ENCODE measurements at places on chromosomes 12 and 14.

- DNase-seq, result no peak
These were observed 274.2 kb downstream of the ETNK1 start for GRCh38 chr12:22899184-22899583.

DNA sequence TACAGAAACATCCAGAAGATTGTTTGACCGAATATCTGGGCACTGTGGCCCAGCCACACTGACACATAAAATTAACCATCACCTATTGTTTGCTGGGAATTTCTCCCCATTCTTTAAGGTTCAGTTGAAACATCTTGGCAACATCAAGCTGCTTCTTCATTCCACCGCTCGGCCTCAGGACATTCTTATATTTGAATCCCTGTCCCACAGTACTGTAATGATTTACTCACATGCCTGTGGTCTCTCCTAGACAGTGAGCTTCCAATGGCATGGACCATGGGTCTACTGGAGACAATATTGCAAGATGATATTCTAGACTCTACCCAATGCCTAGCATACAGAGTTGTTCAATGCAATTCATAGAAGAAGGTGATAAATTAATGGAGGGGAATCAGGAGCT is 56.1 kb downstream of the EMP1 start:
- no peak for DNase-seq

GRCh38 chr14:72745546-72745945 is 148.4 kb downstream of the DPF3 start:
- DNase-seq, result peak; percentile 93

DNA sequence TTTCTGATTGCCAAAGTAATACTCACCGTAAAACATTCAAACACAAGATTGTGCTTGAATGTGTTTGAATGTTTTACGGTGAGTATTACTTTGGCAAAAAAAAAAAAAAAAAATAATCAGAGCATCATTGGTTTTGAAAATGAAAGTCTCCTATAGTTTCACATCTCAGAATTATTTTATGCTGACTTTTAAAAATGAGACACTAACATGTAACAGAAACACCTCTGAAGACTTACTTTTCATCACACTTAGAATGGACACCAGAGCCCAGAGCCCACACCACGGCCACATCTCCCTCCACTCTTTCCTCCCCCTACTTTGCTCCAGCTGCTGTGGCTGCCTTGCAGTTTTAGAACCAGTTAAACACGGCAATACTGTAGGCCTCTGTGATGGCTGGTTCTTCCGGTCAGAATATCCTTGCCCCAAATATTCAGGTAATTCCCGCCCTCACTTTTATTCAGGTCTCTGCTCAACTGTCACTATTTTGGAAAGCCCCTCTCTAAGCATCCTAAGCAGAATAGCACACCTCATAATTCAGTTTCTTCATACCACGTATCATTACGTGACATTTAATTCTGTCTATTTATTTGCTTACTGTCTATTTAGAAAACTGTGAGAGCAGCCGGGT is 138.9 kb upstream of the MAX start:
- DNase-seq, result no peak

DNA sequence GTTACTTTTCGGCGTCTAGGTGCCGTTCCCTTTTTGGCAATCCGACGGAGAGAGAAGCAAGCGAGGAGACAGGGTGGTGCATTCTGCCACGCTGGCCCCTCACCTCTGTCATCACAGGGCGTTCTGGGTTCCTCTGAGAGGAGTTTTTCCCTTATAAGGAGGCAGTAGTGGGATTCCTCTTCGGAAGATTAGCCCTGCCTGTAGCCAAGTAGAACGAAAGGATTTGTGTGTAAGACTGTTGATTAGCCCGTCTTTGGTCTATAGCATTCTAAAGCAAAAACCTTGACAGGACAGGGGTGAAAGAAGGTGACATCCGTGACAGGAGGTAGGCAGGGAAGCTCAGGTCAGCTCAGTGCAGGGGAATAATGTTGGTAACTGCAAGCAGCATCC is 9.1 kb upstream of the NEMF start:
- peak; percentile 96 for DNase-seq

DNA sequence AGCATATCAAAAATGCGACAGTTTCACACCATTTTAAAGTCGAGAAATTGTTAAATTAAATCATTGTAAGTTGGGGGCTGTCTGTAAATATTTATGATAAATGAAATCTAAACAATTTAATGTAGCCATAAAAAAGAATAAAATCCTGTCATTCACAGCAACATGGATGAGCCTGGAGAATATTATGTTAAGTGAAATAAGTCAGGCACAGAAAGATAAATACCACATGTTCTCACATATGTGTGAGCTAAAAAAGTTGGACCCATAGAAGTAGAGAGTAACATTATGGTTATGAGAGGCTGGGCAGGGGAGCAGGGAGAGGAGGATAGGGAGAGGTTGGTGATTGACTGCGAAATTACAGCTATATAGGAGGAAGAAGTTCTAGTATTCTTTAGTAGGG is 135.9 kb downstream of the GARIN6 start:
- no peak for DNase-seq

DNA sequence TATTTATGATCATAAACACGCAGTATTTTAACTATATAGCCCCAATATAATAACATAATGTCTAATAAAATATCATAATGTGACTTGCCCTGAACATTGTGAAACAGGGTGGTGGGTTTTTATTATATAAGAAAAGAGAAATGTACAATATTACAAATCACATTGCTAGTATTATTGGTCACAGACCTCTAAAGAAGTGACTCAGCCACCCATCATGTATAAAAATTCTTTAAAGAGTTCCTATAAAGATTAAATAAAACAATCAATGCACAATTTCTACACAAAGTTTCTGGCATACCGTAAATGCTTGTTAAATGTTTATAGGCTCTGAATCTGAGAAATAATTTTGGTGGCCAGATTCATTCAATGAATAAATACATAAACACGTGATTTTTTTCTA is 28.9 kb downstream of the ABCC9 start:
- DNase-seq, result peak; percentile 71

- no peak for DNase-seq
These were observed 86.6 kb upstream of the SLC24A4 start for GRCh38 chr14:92236243-92236900.

DNA sequence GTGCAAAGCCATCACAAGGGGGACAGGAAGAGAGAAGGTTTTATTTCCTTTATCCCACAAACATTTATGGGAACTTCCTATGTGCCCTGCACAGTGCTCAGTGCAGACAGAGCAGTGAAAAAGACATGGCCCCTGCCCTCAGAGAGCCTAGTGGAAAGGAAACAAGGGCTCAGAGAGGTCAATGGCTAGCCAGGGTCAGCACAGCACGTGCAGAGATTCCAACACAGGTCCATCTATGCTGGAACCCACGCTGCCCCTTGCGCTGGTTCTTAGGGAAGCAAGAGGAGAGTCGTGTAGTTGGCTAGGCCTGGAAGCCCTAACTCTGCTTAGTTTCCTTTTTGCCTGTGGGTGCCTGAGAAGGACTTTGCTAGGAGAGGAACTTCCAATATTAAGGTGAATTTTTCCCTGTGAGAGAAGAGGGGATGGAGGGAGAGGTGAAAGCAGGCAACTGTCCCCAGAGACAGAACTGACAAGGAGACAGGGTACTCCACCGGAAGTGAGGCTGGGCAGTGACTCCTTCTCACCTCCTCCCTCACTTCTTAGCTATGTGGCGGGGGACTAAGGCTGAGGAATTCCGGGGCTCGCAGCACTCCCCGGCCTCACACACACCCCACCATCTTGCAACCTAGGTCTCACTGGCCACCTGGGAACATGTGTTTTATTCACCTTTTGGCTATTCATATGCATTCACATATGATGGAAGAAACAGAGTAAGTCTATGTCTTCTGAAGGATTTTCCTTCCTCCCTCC is 12.1 kb upstream of the GPX2 start:
- DNase-seq, result no peak

- peak; percentile 27 for DNase-seq
These were observed 186.9 kb downstream of the ALX1 start for GRCh38 chr12:85466890-85467289.

GRCh38 chr12:21558100-21558679 is 32.1 kb downstream of the SPX start:
- no peak for DNase-seq

DNA sequence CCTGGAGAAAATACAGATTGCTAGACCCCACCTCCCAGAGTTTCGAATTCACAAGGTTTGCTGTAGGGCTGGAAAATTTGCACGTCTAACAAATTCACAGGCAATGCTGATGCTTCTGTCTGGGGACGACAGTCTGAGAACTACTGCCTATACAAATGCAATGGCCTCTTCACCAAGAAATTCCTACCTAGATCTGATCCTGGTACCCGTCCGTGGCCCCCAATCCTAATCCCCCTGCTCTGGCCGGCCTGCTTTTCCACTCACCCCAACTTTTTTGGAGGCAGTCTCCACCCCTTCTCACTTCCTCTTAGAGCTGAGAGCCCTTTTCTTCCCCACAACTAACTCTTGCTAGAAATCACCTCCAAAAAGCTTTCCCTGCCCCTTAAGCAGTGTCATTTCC is 3.1 kb upstream of the SSH1 start:
- DNase-seq, result no peak

DNA sequence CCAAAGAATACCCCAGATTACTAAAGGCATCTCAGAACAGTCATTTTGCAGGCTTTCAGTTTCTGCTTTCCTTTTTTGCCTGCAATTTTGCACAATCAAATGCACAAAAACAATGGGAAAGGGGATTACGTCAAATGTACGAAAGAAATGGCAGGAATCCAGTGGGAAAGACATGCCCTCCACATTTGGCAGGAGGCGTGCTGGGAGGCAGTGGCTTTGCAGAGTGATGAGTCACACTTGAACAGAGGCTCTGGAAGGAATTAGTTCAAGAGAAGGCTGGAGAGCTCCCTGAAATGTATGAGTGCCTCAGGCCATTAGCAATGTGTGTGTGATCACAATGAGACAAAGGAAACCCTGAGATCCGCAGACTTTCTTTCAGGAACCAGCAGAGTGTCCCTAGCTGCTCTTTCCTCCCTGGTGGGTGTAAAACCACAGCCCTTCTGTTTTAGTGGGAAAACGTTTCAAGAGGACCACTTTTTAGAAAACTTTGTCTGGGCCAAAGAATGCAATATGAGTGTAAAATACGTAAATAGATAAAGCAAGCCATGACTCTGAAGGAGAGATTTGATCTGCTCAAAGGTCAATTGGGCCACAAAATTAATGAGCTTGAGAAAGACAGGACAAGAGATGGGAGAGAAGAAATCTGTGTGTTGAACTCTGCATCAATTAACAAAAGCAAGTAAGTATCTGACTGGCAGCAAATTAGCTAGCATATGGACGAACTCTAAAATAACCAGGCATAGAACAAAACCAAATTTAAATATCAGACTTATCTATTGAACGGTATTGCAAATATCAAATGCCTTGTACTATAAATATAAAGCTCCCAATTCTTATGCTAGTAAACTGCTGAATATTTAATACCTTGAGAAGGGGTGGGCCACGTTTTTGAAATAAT is 155.4 kb upstream of the PDE3A start:
- DNase-seq, result peak; percentile 99

DNA sequence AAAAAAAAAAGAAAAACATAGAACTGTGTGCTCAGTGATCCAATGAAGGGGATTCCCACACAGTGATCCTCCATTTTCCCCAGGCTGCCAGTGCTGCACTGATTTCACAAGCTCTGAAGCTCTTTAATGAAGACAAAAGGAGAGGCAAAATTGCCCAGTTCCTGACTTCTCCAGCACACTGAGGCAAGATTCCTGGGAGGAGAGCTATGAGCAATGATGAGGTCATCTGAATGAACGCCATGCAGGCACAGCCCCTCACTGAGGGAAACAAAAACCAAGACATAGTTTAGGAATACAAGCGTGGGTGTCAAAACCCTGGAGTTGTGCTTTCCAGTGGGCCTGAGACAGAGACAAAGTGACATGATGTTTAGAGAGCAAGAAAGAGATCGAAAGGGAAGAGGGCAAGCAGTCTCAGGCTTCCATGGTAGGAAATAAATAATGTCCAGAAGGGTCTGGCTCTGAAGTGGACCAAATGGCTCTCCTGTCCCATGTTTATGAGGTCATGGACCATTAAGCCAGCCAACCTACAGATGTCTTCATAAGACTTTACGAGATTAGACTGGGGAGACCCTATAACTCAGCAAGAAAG is 40.9 kb upstream of the SMUG1 start:
- peak; percentile 97 for DNase-seq

DNA sequence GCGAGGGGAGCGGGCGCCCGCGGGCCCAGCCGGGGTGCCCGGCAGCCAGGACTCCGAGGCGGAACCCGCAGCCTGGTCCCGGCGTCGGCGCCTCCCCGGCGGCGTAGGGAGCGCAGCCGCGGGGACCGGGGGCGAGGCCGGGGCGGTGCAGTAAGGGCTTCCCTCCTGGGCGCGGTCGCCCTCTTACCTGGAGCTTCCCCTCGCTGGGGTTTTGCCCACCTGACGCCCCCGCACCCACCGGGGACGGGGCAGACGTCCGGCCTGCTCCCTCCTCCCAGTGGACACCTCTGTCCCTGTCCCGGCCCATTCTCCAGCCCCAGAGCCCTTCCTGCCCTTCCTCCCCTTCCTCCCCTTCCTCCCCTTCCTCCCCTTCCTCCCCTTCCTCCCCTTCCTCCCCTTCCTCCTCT is 413 bp upstream of the TUBA1C start:
- no peak for DNase-seq

- peak; percentile 13 for DNase-seq
These were observed 5.2 kb upstream of the VRK1 start for GRCh38 chr14:96792003-96792402.

- DNase-seq, result no peak
These were observed 896 bp upstream of the CDKN1B start for GRCh38 chr12:12716151-12716792.

GRCh38 chr12:88867510-88867909 is 287.2 kb upstream of the KITLG start:
- DNase-seq, result no peak

- DNase-seq, result peak; percentile 5
These were observed 18.7 kb downstream of the NOS1 start for GRCh38 chr12:117342682-117343081.

- no peak for DNase-seq
These were observed 238.7 kb upstream of the SEL1L start for GRCh38 chr14:81772381-81772780.

DNA sequence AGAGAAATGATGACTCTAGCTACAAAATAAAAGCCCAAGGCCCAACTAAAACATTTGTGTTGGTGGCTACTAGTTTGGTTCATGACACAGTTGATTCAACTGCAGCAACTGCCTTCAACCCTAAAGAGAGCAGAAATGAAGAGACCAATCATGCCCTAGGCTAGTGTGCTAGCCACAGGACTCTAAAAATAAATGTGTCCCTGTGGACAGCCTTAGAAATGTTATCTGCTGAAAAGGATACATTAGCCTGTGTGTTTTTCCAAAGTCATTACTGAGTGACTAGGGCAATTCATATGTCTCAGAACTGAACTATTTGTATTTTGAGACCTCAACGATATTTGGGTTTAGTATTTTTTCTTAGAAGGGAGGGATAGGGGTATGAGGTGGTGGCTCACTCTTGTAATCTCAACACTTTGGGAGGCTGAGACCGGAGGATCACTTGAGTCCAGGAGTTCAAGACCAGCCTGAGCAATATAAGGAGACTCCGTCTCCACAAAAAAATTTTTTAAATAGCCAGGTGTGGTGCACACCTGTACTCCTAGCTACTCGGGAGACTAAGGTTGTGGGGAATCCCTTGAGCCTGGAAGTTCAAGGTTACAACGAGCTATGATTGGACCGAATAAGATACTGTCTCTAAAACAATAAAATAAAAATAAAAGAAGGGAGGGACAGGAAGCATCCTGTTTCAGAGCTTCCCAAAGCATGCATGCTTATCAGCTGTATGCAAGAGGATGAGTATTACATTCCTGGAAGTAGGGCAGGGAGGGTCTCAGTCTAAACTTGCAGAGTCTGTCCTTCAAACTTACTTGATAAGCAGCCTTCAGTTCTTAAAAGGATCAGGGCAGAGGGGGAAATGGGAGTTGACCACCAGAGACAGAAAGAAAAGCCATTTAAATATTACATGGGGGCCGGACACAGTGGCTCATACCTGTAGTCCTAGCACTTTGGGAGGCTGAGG is 29.6 kb upstream of the NAP1L1 start:
- peak; percentile 39 for DNase-seq

All from fibroblast of skin of right biceps (primary cell).